Nucleus accumbens (tissue), 56 donors: ENCODE measurements at places on chromosomes 2 and 18.

DNA sequence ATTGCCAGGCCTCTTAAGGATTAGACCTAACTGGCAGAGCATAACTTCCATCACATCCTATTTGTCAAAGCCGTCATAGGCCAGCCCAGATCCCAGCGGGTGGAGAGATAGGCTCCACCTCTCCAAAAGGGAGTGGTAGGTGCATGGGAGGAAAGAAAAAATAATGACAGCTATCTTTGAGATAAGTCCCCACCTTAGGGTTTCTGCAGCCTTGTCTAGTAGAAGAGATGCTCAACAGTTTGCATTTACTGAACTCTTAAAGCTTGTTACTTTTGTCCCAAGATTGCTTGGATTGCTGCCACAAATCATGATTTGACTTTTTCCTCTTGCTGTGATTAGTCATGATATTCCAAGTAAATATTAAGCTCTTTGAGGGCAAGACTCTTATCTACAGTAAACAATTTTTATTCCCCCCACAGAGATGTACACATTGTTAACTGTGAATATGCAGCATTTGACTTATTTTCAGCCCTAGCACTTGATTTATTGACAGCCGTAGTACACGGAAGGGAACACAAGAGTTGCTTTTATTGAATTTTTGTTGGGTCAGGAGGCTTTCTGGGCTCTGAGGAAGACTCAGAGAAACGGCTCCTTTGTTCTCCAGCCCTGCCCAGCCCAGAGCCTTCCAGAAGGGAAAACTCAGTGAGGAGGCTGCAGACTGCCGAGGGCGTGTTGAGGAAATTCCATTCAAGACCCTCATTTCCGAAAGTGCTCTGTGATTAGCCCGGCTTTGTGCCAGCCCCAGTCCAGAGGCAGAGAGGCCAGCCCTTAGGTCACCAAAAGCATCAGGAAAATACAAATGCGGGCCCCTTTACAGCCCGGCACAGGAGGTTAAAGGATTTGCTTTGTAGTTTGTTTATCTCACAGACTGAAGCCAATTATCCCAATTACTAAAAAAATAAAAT is 75.5 kb upstream of the ZNF532 start:
- DNase-seq = no peak

DNA sequence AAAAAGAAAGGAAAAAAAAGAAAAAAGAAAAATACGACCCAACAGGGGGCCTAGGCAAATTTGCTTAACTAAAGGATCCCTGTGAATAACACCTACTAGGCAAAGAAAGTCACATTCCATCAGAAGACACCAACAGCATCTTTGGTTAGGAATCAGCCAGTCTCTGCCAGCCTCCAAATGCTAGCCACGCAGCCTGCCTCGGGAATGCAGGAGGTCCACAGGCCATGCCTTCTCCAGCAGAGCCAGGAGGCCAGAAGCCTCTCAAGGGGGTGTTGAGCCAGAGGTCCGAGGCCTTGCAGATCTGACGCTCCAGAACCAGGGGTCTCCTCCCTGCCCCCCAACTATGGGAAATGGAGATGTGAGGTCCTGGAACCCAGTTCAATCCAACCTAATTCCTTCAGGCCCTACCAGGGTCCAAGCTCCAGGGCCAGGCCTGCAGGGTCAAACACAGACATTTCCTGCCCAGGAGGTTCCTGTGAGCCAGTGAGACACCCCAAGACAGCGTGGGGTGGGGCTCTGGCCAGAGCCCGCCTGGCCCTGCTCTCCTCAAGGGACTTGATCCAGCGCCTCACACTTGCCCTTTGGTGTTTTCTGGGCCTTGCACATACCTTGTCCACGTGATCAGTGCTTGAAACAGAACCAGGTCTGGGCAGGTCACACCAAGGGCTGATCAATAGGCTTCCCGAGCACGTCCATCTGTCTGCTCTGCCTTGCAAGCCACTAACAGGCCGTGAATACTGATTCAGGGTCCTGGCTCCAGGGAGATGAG is 289.6 kb upstream of the ID2 start:
- DNase-seq = no peak

- DNase-seq = no peak
Measured at GRCh38 chr2:25259737-25260124, 82.0 kb downstream of the DNMT3A start.

GRCh38 chr2:11430729-11431128 is 35.2 kb downstream of the E2F6 start:
- no peak for DNase-seq

GRCh38 chr2:134739236-134739878 is 20.6 kb upstream of the TMEM163 start:
- no peak for DNase-seq
